ENCODE measurements at places on chromosomes 16 and 17.

DNA sequence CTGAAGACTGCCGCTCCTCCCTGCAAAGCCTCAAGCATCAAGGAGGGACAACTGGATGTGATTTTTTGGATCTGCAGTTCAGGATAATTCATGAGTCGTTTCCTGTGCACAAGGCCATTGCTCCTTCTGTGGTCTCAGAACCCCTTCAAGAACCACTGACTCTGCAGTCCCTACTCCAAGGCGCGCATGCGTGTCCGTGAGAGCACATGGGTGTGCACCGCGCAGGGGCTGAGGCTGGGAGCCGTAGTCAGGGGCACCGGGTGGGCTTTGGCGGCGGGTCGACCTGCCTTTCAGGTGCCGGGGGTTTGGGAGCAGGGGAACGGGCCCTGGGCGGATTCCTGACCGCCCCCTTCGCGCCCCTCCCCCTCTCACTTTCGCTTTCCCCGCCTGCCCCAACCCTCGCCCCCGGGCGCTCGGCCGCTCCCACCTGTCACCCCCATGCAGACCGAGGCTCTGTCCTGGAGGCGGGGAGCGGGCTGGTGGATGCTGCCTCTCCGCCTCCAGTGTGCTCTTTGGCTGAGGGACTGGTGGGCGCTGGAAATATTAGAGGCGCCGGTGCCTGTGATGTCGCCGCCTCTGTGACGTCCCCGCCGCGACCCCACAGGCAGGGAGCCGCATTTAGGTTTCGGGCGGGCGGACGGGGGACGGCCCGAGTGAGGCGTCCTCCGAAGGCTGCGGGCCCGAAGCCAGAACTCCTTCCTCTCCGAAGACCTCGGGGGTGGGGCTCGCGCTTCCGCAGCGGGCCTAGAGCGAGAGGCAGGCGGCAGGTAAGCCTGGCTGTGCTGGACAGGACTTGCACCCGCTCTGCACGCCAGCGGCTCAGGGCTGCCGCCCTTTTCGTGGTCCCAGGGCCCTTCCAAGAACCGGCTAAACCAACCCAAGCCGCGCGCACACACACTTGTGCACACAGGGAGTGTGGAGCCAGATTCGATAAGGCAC lies at the start of gene SPATA32:
Gene SPATA32 (minus strand): TSS at position 518 of the 939 bp plus-strand sequence. CDS start 78 bp downstream, at position 440.
- DNase-seq: peak; percentile 71

DNA sequence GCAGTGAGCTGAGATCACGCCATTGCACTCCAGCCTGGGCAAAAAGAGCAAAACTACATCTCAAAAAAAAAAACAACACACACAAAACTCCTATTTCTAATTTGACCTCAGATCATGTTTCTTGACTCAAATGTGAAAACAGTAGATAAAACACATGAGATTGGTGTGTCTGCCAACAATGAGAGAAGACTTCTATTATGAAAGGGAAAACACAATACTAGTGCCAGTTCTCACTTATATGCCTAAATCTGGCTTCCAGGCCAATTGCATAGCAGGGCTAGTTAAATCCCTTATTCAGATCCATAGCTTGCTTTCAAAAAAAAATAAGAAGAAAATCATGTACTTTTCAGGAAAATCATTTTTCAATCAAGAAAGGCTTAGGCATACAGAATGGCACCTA lies 39.4 kb downstream of the AP1G1 start:
- no peak for DNase-seq

- no peak for DNase-seq
Measured at GRCh38 chr17:44351464-44351863, 6.4 kb downstream of the GRN start.

DNA sequence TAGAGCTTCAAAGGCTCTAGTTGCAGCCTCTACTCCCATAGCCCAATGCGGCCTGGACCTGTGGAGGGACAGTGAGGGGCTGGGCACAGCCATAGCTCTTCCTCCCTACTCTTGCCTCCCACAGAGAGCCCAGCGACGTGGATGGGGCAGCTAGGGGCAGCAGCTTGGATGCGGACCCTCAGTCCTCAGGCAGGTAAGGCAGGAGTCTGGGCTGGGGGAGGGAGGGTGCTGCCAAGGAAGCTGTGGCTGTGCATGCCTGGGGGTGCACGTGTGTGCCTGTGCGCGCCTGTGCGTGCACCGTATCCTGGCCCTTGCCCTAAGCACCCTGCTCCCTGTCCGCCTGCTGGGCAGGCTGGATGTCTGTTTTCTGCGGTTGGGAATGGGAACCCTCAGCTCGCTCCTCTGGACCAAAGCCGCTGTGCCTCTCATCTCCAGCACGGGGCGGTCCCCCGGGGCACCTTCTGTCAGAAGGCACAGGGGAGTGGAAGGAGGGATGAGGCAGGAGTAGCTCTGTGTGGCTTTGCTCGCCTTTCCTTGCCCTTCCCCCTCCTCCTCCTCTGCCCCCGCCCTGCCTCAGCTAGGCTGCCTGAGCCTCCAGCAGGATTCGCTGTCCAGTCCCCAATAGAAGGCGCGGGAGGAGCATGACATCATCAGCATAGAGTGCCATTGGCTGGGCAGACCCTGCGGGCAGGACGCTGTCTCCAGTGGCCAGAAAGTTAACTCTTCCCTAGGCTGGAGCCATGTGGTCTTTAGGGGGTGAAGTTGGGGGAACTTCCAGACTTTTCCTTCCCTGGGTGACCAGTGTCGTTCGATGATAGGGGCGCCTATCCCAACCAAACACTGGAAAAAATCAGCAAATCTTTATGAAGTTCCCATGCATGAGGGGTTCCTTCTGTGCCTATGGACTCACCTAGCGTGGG lies 797 bp downstream of the PRCD start:
- no peak for DNase-seq

GRCh38 chr16:52957199-52957598 lies 95.5 kb downstream of the CHD9NB start:
- no peak for DNase-seq

GRCh38 chr16:53090591-53091411 lies 36.0 kb downstream of the CHD9 start:
- no peak for DNase-seq

DNA sequence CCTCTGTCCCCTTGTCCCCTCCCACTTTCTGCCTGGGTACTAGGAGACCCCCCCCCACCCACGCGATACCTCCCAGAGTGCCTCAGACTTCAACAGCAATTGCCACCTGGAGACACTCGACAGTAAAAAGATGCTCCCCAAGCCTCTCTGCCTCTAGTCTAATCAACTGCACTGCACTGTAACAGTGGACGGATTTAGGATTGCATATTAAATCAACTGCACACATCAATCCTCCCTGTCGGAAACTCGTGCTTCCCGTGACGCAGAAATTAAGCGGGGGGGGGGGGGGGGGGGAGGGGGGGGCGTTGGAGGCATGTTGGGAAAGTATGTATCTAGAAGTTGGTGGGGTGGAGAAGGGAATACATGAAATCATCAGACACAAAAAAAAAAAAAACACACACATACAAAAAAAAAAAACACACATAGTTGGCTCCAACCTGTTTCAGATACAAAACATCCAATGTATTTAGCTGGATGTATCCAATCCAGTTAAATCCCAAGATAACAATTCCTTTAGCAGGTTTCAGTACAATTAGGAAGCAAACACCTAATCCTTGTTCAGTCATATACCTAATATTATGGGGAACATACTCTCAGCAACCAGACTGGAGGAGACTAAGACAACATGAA lies 29.7 kb downstream of the FAM222B start:
- no peak for DNase-seq

- no peak for DNase-seq
Measured at GRCh38 chr17:57861790-57862693, 12.2 kb upstream of the MRPS23 start.

- no peak for DNase-seq
Measured at GRCh38 chr16:58337090-58337444, 42.2 kb upstream of the PRSS54 start.

- DNase-seq: no peak
Measured at GRCh38 chr17:80428796-80429195, 13.8 kb downstream of the ENDOV start.

DNA sequence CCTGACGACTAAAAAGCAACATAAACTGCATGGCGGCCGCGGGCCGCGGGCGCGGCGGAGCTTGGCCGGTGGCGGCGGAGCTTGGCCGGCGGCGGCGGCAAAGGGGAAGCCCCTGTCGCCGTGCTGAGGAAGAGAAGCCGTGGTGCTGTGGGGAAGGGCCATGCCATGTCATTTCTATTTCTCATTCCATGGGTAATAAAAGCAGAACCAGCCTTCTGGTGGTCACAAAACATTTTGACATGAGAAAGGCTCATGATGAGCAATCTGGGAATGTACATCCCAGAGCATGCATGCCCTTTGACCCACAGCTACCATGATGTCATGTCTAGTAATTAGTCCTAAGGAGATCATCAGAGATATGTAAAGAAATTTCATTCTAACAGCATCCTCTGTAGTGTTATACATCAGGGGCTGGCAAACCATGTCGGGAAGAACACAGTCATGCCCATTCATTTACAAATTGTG lies 23.9 kb upstream of the HEATR6 start:
- DNase-seq: peak; percentile 18

DNA sequence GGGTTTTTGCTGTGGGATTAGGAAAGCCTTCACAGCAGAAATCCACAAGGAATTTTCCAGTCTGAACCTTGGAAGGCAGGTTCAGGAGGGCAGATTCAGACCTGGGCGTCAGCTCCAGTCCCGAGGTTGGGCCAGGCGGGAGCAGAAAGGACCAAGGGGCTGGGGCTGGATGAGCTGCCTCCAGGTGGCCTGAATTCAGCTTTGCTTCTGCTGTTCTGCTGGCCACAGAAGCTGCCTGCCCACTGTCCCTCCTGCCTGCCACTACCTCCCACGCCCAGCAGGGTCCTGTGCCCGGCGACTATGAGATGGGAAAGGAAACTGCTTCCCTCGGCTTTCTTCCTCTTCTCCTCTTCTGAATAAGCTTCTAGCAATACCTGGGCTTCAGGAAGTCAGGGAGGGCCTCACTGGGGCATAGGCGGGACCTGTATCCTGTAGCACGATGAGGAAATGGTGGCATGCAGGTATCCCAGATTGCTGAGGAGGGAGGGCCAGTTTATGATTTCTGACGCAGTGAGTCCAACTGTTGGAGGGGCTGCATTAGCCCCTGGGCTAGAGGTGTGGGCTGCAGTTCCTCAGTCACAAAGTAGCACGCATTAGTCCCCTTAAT lies 18.4 kb downstream of the TBX4 start:
- no peak for DNase-seq

- DNase-seq: no peak
Measured at GRCh38 chr17:63819131-63819530, 8.1 kb upstream of the PSMC5 start.

DNA sequence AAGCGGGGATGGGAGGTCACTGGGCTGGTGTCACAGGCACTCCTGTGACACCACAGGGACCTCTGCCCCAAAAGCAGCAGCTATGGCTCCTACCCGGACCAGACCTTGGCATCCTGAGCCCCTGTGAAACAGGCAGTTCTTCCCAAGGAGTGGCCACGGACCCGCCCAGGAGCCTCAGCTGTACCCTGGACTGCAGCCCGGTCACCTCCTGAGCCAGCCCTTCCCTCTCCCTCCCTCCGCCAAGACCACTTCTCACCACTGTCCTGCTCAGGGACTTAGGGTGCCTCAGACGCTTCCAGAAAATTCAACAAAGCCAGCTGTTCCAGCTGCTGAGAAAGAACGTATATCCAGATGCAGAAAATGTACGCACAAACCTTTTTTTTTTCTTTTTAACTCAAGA lies 13.9 kb upstream of the NCBP3 start:
- DNase-seq: no peak

DNA sequence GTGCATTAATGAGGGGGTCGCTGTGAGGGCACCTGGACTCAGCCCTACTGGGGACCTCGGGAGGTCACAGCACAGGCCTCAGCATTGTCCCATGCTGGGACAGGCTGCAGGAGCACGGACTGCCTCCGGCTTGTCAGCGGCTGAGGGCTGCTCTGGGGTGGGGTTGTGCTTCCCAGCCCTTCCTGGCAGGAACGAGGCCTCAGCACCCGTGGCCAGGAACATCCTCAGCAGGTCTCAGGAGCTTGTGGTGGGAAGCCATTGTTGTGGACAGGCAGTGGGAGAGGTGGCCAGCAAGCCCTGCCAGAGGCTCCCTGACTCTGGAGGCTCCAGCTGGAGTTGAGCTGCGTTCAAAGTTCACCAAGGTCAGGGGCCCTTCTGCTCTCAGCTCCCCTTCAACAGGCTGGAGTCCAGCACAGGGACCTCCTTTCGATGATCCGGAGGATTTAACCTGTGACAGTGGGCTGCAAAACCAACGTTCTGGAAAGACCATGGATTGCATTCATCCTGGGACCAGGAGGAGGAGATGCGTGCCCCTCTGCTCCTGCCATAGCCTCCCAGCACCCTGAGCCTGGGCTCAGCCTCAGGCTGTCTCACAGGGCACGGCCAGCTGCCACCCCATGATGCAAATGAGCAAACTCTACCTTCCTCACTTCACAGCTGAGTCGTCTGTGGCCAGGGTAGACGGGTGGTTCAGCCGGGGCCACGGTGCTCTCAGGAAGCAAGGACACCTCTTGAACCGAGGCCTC lies 32.6 kb downstream of the FOXL1 start:
- no peak for DNase-seq

DNA sequence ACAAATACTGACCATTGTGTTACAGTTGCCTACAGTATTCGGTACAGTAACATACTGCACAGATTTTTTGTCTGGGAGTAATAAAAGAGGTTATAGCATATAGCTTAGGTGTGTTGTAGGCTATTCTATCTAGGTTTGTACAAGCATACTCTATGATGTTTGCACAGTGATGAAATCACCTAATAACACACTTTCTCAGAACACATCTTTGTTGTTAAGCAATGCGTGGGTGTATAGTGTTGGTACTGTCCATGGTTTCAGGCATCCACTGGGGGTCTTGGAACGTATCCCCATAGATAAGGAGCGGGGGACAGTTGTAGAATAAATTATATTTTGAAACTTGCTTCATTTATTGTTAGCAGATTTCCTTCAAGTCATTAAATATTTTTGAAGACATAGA lies 293.3 kb upstream of the TBX2 start:
- DNase-seq: no peak

DNA sequence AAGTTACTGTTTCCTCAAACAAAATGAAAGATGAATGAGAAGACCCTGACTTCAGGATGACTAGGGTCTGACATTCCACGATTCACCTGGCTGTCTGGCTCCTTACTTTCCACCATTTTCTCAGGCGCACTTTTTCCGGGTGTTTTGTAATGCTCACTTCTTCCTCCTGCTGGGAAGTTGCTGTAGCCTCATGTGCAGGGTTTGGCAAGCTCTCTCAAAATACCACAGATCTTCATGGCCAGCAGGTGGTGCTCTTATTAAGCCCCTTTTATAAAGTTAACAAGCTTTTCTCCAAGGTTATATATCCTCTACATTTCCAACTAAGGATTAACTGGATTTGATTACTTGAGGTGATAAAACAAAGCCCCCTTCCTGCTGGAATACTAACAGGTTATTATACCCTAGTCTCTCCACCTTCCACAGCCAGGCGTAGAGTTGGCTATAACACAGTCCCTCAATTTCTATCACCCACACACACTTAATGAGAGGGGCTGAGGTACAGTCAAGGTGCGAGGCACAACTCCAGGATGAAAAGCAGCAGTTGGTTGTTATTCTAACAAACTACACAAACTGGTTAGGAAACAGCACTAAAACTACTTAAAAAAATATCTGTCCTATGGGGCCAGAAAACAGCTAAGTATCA lies 45.4 kb downstream of the STH start:
- DNase-seq: peak; percentile 51

- DNase-seq: no peak
Measured at GRCh38 chr16:84658690-84659089, 10.4 kb downstream of the KLHL36 start.

GRCh38 chr17:27862004-27862403 lies 31.2 kb downstream of the LYRM9 start:
- no peak for DNase-seq

- DNase-seq: no peak
Measured at GRCh38 chr16:48126801-48127644, 28.8 kb downstream of the ABCC12 start.

All from activated naive CD4-positive, alpha-beta T cell treated with anti-CD3 and anti-CD28 coated beads, Interleukin-2, amount 50 U/mL, for 16 hours (primary cell).